ENCODE measurements at places on chromosomes 6 and 20. TPM values are rescaled to one million over a fixed set of nuclear protein-coding genes. Genes with fewer than 3 reads are reported as not detected.

The ASIP gene
- total RNA-seq, result not detected

The HLA-F gene
- total RNA-seq, result 0.94 TPM

The PTK6 gene
- total RNA-seq, result not detected

The VARS1 gene
- 57.9 TPM for total RNA-seq

The HMGN3 gene
- total RNA-seq, result 58.8 TPM

The EEF1E1 gene
- total RNA-seq, result 22.2 TPM

The MAD2L1BP gene
- total RNA-seq, result 20.7 TPM

The ENPP5 gene
- total RNA-seq, result 5.0 TPM

The NHSL1 gene
- 117 TPM for total RNA-seq

The MEA1 gene
- 27.9 TPM for total RNA-seq

The SPEF1 gene
- total RNA-seq, result 0.31 TPM

The TCF15 gene
- total RNA-seq, result not detected
